ENCODE measurements at places on chromosomes 7 and 10. TPM values are rescaled to one million over a fixed set of nuclear protein-coding genes. Genes with fewer than 3 reads are reported as not detected.

Gene SPDYE8
- not detected for total RNA-seq

Gene CALML3
- not detected for total RNA-seq

Gene TEX47
- not detected for total RNA-seq

Gene SH3PXD2A
- 50.0 TPM for total RNA-seq

Gene MAT1A
- total RNA-seq = 0.32 TPM

DNA sequence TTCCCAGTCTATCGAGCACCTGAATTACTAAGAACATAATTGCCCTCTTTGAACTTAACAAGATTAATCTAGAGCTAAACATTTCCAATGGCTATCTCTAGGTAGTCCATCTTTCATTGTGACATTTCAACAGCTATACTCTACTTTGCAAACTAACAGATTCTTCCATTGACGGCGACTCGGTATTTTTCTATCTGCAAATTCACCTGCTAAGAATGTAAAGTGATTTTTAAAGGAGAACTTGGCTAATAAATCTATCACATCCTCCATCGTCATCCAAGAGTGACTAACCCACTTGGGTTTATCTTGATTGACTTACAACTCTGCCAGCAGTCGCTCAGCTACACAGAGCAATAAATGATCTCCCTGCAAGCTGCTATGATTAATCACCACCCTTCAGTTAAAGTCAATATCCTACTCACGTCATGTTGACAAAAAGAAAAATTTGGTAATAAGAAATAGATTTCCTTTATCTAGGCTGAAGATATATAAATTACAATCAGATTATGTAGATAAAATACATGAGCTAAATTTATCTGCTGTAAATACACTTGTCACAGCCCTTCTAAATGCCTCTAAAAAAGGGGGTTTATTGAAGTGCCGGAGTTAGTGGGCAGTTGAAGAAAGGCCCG is 99.5 kb downstream of the SFMBT2 start:
- no peaks in the 10 kb centered on the region for H3K4me1 ChIP-seq
- no peaks in the 10 kb centered on the region for H3K36me3 ChIP-seq
- no peak overlapping the region for H3K4me3 ChIP-seq
- no peak overlapping the region for H3K27ac ChIP-seq

DNA sequence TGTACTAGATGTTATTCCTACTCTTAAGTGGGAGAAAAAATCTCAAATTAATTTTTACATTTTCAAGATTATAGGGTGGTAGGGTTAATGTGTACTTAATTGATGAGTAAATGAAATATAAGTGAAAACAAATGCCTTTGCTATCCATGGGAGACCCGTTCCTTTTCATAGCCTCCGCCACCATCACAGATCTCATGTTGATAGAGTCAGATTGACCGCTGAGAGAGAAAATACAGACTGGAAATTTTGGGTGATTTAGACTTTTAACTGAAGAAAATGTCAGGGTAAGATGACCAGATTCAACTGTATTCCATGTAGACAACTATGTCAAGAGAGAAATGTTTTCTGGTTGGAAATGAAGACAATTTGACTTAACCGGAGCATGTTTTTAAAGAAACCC is 446.2 kb downstream of the AUTS2 start:
- H3K27me3 ChIP-seq = no peaks in the 10 kb centered on the region
- no peak overlapping the region for H3K4me3 ChIP-seq
- no peak overlapping the region for H3K27ac ChIP-seq
- no peaks in the 10 kb centered on the region for H3K36me3 ChIP-seq
- peaks cover 5% of the 10 kb centered on the region for H3K4me1 ChIP-seq

DNA sequence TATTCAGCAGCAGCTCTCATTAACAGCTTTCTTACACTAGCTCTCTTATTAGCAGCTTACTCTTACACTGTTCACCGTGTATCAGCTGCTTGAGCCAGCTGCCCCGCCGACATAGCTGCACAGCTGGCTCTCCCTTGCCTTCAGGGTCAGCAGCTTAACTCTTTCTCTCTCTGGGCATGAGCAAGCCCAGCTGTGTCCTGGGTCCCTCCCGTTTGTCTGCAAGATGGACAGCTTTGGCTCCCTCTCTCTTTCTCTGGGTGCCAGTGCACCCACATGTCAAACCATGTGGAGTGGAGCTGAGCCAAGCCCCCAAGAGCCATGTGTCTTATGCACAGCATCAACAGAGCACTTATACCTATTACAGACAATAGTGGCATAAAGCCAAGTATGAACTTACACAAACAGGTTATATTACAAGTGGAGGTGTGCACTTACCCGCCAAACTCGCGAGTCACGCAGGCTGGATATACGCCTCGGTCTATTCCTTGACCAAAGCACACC is 35.7 kb upstream of the MTPAP start:
- no peaks in the 10 kb centered on the region for H3K27me3 ChIP-seq
- no peak overlapping the region for H3K27ac ChIP-seq
- no peak for DNase-seq
- H3K36me3 ChIP-seq = no peaks in the 10 kb centered on the region
- no peaks in the 10 kb centered on the region for H3K4me1 ChIP-seq

DNA sequence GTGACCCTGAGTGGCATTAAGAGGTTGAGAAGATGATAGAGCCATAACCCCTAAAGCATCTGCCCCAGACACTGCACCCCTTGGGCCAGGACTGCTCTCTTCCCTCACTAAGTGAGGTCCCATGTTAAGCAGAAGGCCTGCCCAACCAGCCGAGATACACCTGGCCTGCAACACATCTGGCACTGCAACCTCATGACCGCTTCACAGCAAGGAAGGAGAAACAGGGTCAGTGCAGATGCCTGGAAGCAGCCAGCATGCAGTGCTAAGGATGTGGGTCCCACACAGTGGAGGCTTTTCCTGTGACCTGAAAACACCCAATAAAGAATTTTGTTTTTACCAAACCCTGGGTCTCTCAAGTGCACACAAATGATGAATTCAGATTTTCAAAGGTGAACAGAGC is 7.4 kb downstream of the NOD1 start:
- no peaks in the 10 kb centered on the region for H3K27me3 ChIP-seq
- H3K4me1 ChIP-seq = peaks cover 54% of the 10 kb centered on the region
- H3K27ac ChIP-seq = peak overlapping the region; percentile 82
- no peak overlapping the region for H3K4me3 ChIP-seq
- no peaks in the 10 kb centered on the region for H3K36me3 ChIP-seq

DNA sequence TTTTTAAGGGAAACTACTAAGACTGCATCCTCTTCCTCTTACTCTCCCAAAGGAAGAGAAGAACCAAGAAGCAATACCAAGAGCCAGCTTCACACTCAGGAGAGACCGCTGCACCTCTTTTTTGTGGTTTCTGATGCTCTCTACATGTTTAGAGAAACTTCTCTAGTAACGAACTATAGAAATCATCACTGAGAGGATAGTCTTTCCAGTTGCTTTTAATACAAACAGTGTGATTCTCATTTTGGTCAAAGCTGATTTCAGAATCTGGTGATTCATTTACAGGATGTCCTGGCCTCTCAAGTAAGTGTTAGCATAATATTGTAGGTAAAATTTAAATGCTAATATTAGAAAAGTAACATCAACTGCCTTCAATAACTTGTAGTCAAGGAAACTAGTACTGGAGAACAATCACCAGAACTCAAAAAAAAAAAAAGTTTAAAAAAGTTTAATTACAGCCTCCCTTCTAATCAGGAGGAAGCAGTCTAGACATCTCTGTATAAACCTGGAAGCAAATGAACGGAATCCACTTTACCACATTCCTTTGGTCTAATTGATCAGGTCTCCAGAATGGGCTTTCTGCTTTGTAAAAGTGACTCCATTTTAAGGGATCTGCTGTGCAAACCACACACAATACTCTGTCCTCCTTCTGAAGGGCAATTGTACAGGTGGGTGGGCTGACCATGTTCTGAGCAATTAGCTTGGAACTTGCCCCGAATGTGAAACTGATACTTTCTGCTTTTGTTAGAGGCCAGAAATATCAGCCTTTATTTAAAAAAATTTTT is 3.0 kb downstream of the LAMB1 start:
- DNase-seq = no peak
- peak overlapping the region; percentile 9 for H3K27ac ChIP-seq
- H3K36me3 ChIP-seq = peaks cover 12% of the 10 kb centered on the region
- H3K4me1 ChIP-seq = no peaks in the 10 kb centered on the region

DNA sequence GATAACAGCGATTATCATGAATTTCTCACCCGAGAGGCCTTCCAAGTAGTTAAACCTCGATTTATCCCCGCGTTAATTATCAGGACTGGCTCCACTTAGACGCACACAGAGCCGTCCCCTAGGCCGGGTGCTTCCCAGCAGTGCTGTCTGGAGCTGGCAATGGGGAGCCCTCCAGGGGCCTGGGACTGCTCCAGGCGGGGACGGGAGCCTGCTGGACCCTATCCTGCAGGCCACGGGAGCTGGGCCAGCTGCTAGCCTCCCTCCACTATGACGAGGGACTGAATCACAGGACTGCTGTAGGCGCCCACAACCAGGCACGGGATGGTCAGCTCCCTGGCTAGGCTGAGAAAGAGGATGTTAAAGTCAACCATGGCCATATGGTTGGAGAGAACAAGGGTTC is 229.1 kb downstream of the ELFN1 start:
- H3K4me1 ChIP-seq = no peaks in the 10 kb centered on the region
- H3K27ac ChIP-seq = no peak overlapping the region
- peaks cover 8% of the 10 kb centered on the region for H3K36me3 ChIP-seq
- DNase-seq = no peak
- no peak overlapping the region for H3K4me3 ChIP-seq

DNA sequence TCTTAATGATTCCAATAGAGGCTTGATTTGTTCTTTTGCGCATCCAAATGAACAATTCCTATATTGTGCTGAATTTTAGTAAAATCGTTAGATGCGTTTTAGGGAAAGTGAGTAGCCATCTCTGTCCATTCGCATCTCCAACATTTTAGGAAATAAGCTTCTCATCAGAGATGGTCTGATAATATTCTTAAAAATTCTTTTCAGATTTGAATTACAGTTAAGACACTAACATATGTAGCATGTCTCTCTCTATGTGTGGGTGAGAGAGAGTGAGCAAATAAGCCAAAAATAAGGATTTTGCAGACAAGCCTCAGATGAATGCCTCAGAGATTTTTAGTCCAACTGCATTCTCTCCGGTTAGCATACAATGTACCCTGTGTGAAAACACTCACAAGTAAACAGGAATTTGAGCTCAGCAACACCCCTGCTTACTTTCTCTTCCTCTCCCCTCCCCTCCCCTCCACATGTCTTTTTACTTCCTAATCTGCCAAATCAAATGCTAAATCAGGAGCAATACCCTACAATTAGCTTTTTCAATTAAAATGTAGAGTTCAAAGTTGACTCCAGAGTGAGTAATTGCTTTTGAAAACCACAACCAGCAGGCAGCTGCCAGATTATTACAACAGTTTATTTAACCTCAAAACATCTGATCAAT is 354.4 kb downstream of the CRPPA start:
- H3K4me3 ChIP-seq = no peak overlapping the region
- H3K27me3 ChIP-seq = no peaks in the 10 kb centered on the region
- peak overlapping the region; percentile 31 for H3K27ac ChIP-seq
- no peak for DNase-seq

All from ascending aorta (tissue), 2 donors.